Renal cortex interstitium (tissue), 15 donors: ENCODE measurements at places on chromosomes 2 and 18.

- no peak for DNase-seq
Measured at GRCh38 chr2:142983174-142983573, 105.7 kb downstream of the KYNU start.

DNA sequence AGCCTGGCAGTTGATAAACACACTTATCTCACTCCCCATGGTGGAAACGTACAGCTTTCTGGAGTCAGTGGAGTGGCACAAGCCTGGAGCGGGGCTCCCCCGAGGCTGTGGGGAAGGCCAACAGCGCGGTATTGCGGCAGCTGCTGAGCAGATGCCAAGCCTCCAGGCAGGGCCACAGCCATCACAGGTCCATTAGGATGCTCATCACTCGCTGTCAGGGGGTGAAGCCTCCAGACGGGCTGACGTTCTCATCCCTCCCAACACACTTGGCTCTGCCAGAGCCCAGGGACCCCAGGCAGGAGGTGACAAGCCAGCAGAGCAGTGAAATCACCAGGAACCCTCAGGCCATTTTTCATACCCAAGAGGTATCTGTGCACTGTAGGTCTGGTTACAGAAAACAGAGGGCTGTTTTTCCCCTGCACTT lies 529.2 kb upstream of the KLHL29 start:
- no peak for DNase-seq

DNA sequence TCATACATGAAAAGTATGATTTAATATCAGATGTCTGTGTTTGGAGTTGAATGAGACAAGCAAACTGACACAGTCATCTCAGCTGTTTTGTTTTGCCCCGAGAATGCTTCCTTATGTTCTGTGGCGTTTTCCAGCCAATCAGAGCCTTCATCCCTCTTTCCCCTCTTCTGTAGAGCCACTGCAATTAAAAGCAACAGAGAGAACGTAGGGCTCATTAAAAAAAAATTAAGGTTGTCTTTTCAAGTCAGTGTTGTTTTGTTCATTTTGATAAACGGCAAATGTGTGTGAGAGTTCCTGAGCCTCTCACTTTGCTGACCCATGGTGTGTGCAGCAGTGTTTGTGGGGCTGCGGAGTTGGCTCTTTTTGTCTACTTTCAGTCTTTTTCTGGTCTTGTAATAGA lies 216.0 kb downstream of the FHOD3 start:
- no peak for DNase-seq

- no peak for DNase-seq
Measured at GRCh38 chr2:144596073-144596871, 76.4 kb upstream of the ZEB2 start.

GRCh38 chr2:240689975-240690374 lies 1.7 kb upstream of the AQP12A start:
- DNase-seq: no peak

DNA sequence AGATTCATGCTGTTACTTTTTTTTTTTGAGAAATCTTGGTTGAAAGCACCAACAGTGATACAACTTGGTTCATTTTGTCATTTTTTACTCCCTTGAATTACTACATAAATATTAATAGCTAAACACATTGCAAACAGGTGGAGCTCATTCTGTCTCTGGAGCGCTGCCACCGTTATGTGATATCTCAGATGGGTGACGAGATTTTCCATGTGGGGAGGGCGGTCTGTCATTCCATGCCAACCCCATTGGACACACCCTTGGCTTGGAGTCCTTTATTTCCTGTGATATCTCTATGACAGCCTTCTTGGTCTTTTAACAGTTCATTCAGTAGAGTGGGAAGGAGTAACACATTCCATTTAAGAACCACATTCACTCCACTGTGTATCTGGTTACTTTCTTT lies 794.8 kb downstream of the SATB2 start:
- no peak for DNase-seq

- DNase-seq: no peak
Measured at GRCh38 chr2:3465328-3465727, 54.0 kb downstream of the ADI1 start.

DNA sequence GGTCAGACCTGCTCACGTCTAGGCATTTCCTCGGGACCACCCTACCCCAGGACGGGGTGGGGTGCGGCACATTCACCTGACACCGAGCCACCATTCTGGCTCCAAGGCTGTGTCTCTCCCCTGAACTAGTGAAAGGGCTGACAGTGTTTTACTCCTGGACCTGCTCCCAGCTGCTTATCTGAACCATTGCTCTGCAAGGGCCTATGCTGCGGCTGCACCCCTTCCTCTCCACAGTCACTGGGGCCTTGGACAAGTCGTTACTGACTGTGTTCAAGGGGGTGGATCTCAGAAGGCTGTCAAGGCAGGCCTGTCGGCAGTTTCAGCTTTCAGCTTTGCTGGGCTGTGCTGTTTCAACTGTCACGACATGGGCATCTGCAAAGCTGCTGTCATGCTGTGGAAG lies 11.7 kb downstream of the CREG2 start:
- no peak for DNase-seq
